Activated naive CD4-positive, alpha-beta T cell (primary cell): ENCODE measurements at places on chromosomes 12 and 14.

- DNase-seq = no peak
Observed at GRCh38 chr14:100728962-100729361, 2.3 kb downstream of the DLK1 start.

- peak; percentile 52 for DNase-seq
Observed at GRCh38 chr12:89709995-89710872, 1.6 kb upstream of the ATP2B1 start.

- DNase-seq = no peak
Observed at GRCh38 chr14:51855234-51855633, 5.2 kb upstream of the GNG2 start.

DNA sequence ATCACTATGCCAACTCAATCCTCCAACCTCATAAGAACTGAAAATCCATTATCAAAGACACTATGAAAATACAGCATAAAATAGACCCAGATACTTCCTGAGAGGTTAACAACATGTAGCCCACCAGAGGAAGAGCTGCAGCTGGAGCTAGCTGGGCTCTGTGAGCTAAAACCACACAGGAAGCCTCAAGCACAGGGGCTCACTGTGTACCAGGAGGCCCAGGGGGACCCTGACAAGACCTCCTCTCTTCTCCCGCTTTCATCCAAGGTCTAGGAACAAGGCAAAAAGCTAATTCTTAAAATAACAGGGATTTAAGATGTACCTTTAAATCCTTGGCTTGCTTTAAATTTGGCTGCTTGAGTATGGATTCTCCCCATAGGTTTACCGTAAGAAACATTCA lies 53.6 kb downstream of the EIF2S3B start:
- DNase-seq = no peak

DNA sequence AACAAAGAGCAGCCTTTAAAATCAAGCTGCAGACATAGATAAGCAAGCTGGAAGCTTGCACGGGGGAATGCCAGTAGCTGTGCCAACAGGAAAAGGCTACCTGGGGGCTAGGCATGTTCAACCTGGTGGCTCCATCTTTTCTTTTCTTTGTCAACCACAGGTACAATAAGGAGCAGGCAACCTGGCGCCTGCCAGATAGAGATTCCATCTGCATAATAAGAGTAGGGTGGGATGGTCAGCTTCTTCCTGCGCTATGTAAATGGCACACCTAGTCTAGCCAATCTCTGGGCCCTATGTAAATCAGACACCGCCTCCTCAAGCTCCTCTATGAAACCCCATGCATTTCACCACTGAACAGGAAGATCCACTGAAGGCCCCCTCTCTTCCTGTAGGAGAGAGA lies 87.4 kb upstream of the PKP2 start:
- DNase-seq = no peak

DNA sequence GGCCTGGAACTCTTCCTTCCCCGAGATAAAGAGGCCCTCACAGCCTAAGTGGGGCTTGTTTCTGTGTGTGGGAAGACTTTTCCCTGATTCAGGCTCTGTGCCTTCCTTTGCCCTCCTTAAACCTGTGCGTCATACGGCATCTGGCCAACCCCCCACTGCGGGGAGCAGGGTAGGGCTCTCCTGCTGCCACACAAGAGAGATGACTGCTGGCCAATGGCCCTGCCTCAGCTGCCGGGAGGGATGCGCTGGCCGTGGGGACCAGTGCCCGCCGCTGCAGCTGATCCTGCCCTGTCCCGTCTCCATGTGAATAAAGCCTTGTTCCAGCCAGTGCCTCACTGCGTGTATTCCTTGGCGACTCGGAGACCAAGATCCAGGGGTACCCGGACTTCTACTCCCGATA lies 42.5 kb upstream of the BEGAIN start:
- DNase-seq = no peak

- DNase-seq = no peak
Observed at GRCh38 chr12:68451261-68452077, 119.3 kb upstream of the MDM1 start.

- DNase-seq = no peak
Observed at GRCh38 chr12:66587912-66588311, 91.0 kb downstream of the GRIP1 start.

DNA sequence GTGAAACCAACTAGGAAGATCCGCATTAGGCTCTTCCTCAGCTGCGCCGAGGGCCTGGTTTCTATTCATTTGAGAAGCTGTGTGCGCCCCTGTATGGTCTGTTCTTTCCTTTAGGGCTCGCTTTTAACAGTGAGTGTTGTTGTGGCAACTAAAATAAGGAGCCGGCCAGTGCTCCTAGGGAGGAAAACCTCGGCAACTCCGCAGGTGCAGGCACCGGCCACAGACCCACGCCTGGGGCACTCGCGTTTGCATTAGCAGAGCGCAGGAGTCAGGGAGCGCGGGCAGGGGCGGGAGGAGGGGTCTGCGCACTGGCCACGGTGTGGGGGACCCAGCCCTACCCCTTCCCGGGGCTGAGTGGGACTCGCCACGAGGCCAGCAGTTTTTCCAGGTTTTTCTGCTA lies 50.5 kb downstream of the STX2 start:
- DNase-seq = no peak

- DNase-seq = no peak
Observed at GRCh38 chr12:68521848-68522502, 88.7 kb upstream of the RAP1B start.

GRCh38 chr12:8780389-8780788 lies 42.0 kb upstream of the A2ML1 start:
- DNase-seq = no peak

GRCh38 chr12:27464220-27464554 lies 17.7 kb downstream of the SMCO2 start:
- no peak for DNase-seq

- DNase-seq = no peak
Observed at GRCh38 chr12:46369474-46370379, 2.8 kb downstream of the SLC38A2 start.

DNA sequence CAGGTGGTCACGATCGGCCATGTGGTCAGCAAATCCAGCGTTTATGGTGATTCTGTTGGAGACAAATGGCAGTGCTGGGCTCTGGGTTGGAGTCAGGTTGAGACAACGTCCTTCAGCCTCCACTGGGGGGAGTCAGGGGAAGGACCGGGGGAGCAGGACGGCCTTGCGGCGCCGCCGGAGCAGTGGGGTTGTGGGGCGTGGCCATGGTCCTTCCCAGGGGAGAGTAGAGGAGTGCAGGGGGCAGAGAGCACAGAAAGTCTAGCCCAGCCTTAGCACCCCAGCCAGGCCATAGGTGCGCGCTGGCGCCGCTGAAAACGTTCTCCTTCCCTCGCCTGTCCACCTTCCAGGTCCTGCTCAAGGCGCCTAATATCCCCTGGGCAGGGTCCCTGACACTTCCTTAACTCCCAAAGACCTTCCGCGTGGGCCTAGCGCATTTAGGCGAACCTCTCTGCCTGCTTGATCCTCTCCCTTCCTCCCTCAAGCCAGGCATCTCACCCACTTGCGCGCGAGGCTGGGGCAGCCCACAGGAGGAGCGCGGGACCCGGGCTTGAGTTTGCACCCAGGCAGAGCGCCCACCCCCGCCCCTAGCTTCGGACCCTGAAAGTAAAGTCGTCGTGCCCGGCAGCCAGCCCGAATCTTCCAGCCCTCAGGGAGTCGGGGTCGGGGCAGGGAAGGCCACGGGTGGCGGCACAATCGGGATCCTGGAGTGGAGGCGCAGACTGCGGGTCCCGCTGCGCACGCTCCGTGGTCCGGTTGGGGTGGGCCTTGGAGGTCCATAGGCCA lies 3.1 kb upstream of the KIF26A start:
- no peak for DNase-seq

DNA sequence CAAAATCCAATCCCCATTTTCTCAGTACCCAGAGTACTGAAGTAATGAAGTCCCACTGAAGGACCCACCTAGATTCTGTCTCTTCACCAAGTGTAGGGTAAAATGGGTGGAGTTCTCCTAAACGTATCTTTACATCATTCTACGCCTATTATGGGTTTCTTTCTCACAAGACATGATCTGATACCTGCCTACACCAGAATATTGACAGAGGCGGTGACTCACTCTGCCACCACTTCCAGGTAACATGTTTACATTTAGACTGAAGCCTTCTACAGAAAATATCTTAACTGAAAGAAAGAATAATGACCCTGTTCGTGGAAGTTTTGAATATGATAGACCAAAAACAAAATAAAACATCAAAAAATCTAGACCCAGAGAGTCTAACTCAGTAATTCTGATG lies 89.8 kb downstream of the BTG1 start:
- peak; percentile 26 for DNase-seq

GRCh38 chr12:104182621-104183378 lies 32.8 kb upstream of the TXNRD1 start:
- DNase-seq = no peak

DNA sequence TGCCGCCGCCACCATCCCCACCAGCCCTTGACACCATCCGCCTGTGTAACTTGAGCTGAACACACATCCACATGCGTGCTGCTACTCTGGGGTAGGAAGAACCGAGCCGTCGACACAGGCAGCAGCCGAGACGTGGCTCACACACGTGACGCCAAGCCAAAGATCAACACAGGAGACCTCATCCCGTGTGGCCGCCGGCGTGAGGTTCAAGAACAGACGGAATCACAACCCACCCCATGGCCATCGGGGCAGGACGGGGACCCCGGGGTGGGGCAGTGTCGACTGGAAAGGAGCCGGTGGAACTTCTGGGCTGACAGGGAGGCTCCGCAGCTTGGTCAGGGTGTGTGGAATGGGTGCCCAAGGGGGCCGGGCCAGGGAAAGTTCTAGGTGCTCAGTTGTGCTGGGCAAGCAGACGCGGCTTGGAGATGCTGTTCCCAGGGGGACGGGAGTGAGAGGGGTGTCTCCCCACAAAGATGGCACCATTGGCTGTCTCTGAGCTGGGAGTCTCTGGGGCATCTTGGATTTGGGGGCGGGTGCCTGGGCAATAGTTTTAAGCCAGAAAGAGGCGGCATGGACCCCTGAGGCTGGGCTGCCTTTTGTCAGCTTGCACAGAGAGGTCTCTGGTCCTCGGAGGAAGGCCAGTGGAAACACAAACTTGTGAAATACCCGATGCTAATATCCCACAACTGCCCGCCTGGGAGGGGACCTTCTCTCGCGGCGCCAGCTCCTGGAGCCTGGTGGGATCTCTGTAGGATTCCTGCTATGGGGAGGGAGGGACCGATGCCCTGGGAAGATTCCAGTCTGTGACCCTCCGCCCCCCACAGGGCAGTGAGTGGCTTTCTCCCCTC lies 41.8 kb downstream of the GALNT9 start:
- DNase-seq = no peak

- no peak for DNase-seq
Observed at GRCh38 chr12:61919686-61920085, 340.5 kb upstream of the USP15 start.

GRCh38 chr14:68628605-68629310 lies 164.1 kb downstream of the ZFP36L1 start:
- DNase-seq = no peak

- DNase-seq = no peak
Observed at GRCh38 chr12:65540140-65540539, 261.7 kb downstream of the MSRB3 start.

- no peak for DNase-seq
Observed at GRCh38 chr14:95679998-95680735, 6.1 kb upstream of the TCL1B start.

DNA sequence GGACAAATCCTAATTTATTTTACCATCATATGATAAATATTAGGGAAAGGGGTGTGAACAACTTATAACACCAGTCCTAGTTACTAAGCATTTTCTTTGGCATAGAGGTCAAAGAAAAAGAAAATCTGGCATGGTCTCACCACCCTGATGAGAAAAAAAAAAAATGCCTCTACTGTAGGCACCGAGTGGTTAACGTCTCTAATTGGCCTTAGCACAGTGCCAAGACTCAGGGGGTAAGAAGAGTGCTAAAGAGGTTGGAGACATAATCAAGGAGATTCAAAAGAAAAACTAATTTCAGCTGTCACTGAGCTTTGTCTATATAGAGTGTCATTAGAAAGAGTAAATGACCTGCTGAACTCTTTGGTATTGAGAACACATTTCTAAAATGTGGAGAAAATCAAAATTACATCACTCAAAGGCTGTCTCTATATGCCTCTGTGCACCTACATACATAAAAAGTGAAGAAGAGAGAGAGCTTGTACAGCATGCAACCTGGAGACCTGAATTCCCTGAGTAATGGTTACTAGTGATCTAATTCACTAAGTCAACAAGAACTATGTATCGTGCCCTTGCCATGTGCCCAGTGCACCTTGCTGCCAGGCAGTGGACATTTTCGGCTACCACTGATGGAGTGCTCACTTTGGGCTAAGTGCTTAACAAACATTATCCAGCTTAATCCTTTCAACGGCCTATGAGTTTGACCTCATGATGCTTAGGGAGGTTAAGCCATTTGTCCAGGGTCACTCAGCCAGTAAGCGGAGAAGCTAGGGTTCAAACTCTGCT lies 113.8 kb upstream of the G2E3 start:
- DNase-seq = no peak

GRCh38 chr12:29455087-29455486 lies 42.4 kb downstream of the OVCH1 start:
- DNase-seq = no peak

- no peak for DNase-seq
Observed at GRCh38 chr12:52971679-52972329, 22.9 kb downstream of the KRT18 start.

- DNase-seq = peak; percentile 45
Observed at GRCh38 chr14:74882103-74882920, 596 bp downstream of the DLST start.

DNA sequence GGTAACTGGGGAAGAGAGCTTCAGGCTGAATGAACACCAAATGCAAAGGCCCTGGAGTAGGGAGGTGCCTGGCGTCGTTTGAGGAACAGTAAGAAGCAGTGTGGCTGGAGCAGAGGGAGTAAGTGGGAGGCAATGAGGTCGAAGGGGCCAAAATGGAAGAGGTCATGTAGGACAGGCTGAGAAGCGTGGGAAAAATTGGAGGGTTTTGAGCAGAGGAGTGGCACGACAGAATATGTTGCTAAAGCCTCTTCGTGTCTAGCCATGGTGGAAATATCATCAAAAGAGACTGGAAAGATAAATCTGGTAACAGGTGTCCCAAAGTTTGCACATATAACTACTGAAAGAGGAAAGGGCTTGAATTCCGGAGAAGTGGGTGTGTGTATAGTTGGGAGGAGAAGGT lies 1.9 kb downstream of the TRIM9 start:
- DNase-seq = no peak

- no peak for DNase-seq
Observed at GRCh38 chr14:66708267-66708666, 200.3 kb downstream of the GPHN start.

DNA sequence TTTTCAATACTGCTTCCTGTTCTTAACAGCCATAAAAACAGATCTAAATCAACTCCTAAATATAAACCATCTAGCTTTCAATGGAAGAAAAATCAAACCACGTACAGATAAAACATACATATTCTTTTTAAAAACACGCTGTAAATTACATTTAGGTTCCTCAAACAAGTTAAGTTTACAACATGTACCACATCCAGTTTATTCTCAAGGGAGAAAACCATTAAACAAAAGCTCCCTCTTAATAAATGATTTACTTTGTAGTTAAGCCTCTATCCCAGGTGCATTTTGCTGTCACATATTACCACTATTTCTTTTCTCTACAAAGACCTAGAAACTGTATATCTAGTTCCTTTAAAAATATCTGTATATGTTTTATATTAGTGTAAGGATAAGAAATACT lies 3.1 kb downstream of the NUMB start:
- no peak for DNase-seq
